ENCODE measurements at places on chromosomes 11 and 22. TPM values are rescaled to one million over a fixed set of nuclear protein-coding genes. Genes with fewer than 3 reads are reported as not detected.
A peak's percentile ranks its signal among the peaks of the same experiment; 100 is the strongest.

Gene SAA4
- total RNA-seq: 808 TPM

Gene RAG2
- not detected for total RNA-seq

Gene TOM1
- 124 TPM for total RNA-seq

DNA sequence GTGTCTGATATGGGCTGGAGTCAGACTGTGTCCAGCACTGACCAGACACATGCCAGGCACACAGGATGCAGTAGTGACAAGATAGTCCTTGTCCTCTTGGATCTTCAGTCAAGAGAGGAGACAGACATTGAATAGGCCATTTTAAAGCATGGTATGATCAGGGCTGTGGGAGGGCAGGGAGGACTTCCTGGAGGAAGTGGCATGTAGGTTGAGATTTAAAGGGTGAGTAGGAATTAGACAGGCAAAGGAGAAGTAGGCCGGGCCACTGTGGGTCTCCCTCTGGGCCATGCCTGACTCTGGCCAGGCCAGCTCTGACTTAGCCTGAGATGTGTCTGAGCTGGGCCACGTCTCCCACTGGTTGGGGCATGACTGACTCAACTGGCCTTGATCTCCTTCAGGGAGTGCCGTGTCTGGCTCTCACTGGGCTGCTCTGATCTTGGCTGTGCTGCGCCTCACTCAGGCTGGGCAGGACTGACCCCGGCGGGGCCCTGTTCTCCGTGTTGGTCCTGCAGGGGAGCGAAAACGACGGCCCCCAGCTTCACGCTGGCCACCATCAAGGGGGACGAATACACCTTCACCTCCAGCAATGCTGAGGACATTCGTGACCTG, 71.2 kb downstream of the MYO7A start:
- H3K4me1 ChIP-seq: no peaks in the 10 kb centered on the region
- H3K27ac ChIP-seq: no peak overlapping the region
- no peaks in the 10 kb centered on the region for H3K27me3 ChIP-seq
- peak; percentile 43 for DNase-seq

- no peaks in the 10 kb centered on the region for H3K27me3 ChIP-seq
- no peak for DNase-seq
- no peaks in the 10 kb centered on the region for H3K4me1 ChIP-seq
- H3K4me3 ChIP-seq: no peak overlapping the region
- H3K36me3 ChIP-seq: no peaks in the 10 kb centered on the region
These were observed 220.1 kb upstream of the SORL1-AS1 start for GRCh38 chr11:121672630-121673487.

GRCh38 chr22:48761546-48761945, 1066.1 kb downstream of the BRD1 start:
- H3K4me1 ChIP-seq: no peaks in the 10 kb centered on the region
- no peak for DNase-seq
- no peak overlapping the region for H3K4me3 ChIP-seq

DNA sequence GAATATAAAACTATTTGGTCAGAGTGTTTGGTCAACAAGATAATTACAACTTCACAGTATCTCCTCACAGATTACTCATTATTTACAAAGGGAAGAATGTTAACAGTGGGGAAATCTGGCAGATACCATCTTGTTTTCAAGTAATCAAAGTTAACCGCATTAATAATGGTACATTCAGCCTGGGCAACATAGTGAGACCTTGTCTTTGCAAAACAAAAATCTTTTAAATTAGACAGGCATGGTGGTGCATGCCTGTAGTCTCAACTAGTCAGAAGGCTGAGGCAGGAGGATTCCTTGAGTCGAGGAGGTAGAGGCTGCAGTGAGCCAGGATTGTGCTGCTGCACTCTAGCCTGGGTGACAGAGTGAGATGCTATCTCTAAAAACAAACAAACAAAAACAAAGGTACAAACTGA, 78.5 kb downstream of the ACER3 start:
- H3K36me3 ChIP-seq: no peaks in the 10 kb centered on the region
- H3K27me3 ChIP-seq: no peaks in the 10 kb centered on the region
- H3K27ac ChIP-seq: no peak overlapping the region
- no peak for DNase-seq
- H3K4me3 ChIP-seq: no peak overlapping the region

- no peaks in the 10 kb centered on the region for H3K36me3 ChIP-seq
- H3K4me1 ChIP-seq: peaks cover 16% of the 10 kb centered on the region
- no peaks in the 10 kb centered on the region for H3K27me3 ChIP-seq
- no peak overlapping the region for H3K27ac ChIP-seq
- no peak for DNase-seq
These were observed 68.9 kb downstream of the USP35 start for GRCh38 chr11:78257654-78258053.

- H3K4me3 ChIP-seq: no peak overlapping the region
- H3K27me3 ChIP-seq: no peaks in the 10 kb centered on the region
- DNase-seq: no peak
These were observed 64.2 kb upstream of the CECR2 start for GRCh38 chr22:17305076-17305475.
